ENCODE measurements at places on chromosomes 2 and 18.

GRCh38 chr2:18959952-18960717 lies 370.8 kb upstream of the NT5C1B start:
- DNase-seq: no peak

- DNase-seq: no peak
These were observed 454.5 kb downstream of the XIRP2 start for GRCh38 chr2:167342769-167343168.

- no peak for DNase-seq
These were observed 159.8 kb downstream of the RHBDD1 start for GRCh38 chr2:226995625-226996041.

- DNase-seq: peak; percentile 30
These were observed 45.0 kb downstream of the KCTD1 start for GRCh38 chr18:26503382-26503781.

GRCh38 chr2:54810246-54810645 lies 86.8 kb downstream of the EML6 start:
- no peak for DNase-seq

DNA sequence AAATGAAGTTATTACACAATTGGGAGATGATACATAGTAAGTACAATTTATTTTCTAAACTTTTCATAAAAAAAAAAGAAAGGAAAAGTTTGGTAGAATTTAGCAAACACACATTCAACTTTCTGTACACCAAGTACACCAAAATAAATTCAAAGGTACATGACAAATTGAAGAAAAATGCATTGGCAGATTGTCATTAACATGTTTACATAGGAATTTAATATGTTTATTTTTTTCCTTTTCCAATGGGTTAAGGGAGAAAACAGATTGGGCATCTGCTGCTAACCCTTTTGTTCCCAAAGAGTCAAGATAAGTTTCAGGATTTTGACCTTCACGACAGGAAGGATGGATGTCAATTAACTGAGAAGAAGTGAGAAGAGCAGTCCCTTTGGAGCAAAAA lies 620.4 kb downstream of the XIRP2 start:
- DNase-seq: no peak

GRCh38 chr2:8907764-8908288 lies 70.4 kb upstream of the KIDINS220 start:
- DNase-seq: no peak

GRCh38 chr2:230218421-230218820 lies 1.4 kb downstream of the SP110 start:
- DNase-seq: no peak

GRCh38 chr2:179170901-179171300 lies 93.7 kb downstream of the SESTD1 start:
- DNase-seq: no peak

DNA sequence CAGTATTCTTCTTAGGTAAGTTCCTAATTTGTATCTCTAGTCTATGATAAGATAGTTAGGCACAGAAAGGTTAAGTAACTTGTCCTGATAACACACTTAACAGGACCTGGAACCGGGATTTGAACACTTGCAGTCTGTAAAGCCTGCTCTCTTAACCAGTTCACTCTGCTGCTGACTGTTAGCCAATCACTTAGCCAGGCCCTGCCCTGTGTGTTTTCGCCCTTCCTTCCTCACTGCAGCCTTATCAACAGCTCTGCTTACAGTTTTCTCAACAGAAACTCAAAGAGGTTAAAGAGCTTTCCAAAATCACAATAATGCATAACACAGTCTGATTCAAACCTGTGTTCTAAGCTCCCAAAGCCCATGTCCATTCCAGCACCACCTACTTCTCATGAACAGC lies 151.7 kb downstream of the TRABD2A start:
- no peak for DNase-seq

- no peak for DNase-seq
These were observed 24.9 kb upstream of the CATIP start for GRCh38 chr2:218331745-218332144.

DNA sequence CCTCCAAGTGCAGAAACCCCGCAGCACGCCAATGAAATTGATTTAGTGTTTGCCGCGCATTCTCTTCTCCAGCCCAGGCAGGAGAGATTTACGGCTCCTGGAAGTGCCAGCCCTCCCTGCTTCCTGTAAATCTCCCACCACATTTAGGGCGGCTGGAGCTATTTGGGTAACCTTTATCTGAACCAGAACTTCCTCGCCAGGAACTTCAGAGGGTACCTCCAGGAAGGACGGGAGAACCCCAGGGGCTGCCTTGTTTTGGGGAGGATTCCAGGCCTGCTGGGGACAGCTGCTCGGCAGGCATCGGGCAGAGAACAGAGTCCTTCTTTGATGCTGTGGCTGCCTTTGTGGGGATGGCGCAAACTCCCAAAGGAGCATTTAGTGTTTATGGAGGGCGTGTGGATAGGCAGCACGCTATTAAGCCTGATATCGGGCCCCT lies 122.0 kb upstream of the MYCN start:
- no peak for DNase-seq

DNA sequence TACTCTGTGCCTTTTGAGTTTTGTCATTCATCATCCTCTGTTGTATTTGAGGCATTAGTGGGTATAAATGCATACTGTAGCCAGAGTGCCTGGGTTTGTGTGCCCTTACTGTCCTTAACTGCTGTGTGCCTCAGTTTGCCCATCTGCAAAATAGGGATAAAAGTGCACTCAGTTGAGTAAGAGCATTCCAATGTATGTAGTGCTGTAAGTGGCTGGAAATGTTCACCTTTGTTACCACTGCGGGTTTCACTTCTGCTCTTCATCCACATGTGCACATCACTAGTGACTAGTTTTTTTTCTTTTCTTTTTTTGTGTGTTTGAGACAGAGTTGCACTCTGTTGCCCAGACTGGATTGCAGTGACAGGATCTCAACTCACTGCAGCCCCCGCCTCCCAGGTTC lies 39.9 kb downstream of the PLEKHB2 start:
- no peak for DNase-seq

GRCh38 chr18:78192054-78192453 lies 787.6 kb upstream of the SALL3 start:
- peak; percentile 8 for DNase-seq

DNA sequence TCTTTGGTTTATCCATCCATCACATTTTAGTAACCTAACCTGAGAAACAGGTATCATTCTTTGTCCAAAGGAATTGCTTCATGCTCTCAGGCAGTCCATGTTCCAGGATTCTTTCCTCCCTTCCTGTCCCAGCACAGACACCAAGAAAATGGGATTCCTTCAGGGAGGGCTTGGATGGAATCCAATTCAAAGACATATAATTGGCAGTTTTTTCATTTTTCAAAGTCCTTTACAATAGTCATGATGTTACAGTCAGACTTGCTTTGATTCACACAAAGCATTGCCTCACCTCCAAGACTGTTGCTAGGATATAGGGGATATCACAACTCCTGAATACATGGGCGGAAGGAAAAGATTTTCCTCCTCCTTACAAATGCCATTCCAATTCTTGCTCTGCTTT lies 241.4 kb upstream of the ACVR2A start:
- no peak for DNase-seq

DNA sequence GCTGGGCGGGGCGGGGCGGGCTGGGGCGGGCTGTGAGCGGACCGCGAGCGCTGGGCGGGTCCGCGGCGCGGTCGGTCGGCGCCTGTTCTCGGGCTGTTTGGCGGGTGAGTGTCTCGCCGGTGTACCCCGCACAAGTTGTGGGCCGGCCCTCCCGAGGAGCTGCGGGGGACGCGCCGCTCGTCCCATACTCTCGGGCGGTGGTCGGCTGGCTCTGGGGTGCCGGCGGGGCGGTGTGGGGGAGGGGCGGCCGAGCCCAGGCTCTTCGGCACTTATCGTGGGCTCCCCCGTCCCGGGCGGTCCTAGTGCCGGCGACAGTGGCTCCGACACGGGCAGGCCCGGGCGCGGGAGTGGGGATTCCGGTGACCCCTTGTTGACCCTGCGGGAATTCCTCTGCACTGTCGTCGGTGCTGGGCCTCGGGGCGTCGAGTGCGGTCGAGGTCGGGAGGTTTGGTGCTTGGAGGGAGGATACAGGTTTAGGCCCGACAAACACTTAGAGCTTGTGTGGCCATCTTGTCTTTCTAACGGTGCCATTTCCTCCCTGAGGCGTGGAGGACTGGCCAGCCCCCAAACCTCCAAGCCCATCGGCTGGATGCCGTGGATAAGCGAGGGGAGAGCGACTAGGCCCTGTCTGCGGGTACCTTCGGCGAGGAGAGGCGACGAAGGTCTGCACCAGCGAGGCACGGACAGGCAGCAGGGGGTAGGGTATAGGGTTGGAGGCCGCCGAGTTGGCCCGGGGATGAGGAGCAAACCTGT lies at the start of gene SEPTIN2:
SEPTIN2 (plus strand) TSS at position 47 of the 753 bp plus-strand sequence. CDS start 8,308 bp downstream, outside the sequence.
- DNase-seq: no peak

- DNase-seq: no peak
These were observed 104.3 kb downstream of the TTC27 start for GRCh38 chr2:32732120-32732519.

- DNase-seq: no peak
These were observed 614.2 kb upstream of the CDH2 start for GRCh38 chr18:28791101-28791500.

GRCh38 chr2:209726311-209726710 lies 45.3 kb upstream of the UNC80 start:
- DNase-seq: no peak

DNA sequence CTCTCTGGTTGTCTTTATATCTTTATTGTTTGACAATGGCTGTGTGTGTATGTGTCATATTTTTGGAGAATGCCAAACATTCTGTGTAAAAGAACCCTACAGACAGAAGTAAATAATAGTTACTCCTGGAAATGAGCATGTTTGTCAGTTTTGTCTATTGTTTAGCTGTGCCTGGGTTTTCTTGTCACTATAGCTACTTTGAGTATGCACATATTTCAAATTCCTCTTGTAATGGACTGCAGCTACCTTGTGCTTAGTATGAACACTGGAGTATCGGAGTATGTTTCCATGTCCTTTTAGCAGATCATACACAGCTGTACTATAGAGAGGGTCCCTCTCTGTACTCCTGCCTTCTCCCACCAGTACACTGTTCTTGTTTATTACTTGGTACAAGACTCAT lies 58.0 kb upstream of the DOCK10 start:
- no peak for DNase-seq

DNA sequence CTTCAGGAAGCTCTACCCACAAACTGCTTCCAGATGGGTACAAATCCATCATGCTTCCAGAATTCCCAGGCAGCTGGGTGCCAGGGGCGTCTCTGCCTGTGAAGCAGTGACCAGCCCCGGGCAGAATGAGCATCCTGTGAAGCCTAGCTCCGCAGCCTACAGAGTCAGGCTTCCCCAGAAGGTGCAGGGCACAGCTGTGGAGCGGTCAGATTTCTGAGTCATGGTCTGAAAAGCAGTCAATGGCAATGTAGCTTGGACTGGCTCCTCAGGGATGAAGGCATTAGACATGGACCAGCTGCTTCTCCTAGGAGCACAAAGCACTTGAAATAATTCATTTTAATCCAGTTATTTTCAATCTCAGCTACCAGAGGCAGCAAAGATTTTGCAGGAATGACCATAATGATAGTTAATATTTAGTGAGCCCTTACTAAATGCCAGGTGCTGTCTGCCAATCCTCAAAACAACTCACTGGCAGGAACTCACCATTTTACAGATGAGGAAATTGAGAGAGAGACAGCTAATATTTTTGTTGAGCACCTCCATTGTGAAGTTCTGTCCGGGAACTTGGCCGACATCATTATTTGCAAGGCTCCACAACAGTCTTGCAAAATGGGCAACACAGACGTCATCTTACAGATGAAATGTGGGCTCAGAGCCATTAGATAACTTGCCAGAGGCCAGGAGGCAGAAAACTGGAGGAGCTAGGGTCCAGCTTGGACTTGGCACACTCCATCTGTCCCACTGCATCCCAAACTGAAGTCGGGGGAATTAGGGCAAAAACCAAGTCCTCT lies 31.7 kb downstream of the ACMSD start:
- no peak for DNase-seq

- no peak for DNase-seq
These were observed 78.3 kb upstream of the MAP4K3 start for GRCh38 chr2:39515273-39515896.

DNA sequence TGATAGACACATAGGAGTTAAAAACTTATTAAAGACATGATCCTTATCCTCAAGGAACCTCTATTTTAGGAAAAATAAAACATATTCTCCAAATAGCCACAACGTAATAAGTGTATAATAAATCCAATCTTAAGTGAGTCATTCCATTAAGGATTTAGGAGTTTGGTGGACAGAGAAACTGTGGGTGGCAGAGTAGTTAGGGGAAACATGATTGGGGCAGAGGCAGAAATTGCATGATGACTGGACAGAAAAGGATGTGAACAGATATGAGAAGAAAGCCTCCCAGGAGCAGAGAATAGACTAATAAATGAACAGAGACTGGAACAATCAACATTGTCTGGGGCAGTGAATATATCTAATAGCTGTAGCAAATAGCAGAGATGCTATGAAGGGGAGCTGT lies 48.1 kb upstream of the SIGLEC15 start:
- no peak for DNase-seq

- DNase-seq: no peak
These were observed 37.0 kb downstream of the PIK3C3 start for GRCh38 chr18:41992066-41992465.

DNA sequence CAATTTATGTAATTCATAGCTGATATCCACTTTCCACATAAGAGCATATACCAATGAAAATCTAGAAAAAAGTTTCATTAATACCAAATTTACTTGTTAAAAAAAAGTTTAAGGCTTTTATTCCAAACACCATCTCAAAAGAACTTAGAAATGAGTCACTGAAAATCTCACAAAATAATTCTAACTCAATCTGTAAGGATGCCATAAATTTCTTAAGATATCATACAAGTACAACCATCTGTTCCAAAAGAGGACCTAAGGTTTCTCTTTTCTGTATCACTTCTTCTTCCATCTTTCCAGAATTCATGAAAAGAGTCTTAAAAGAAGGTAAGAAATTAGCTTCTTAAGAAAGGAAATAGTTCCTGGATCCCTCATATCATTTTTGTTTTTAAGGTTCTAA lies 60.4 kb downstream of the TRIP12 start:
- no peak for DNase-seq

- DNase-seq: no peak
These were observed 235.9 kb upstream of the KCNJ3 start for GRCh38 chr2:154462634-154463033.

- DNase-seq: no peak
These were observed 20.5 kb upstream of the DCC start for GRCh38 chr18:52319424-52319983.

DNA sequence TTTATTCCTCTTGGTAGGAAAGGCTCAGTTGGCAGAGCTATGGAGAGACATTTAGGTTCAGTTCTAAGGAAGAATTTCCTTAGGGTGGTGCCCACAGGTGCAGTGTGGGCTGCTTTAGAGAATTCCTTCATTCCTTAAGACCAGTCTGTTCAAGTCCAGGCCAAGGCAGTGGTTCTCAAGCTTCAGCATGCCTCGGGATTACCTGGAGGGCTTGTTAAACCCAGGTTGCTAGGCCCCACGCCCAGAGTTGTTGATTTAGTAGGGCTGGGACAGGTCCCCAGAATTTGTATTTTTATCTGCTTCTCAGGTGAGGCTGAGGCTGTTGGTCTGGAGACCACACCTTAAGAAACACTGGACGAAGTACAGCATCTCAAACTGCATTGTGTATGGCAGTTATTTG lies 68.9 kb downstream of the CERS6 start:
- no peak for DNase-seq

All from NCI-H1694 (cell line).